ENCODE measurements at places on chromosomes 1 and 21.

- no peak for DNase-seq
Measured at GRCh38 chr1:29621826-29622435, 385.6 kb downstream of the PTPRU start.

- no peak for DNase-seq
Measured at GRCh38 chr1:34320053-34320669, 143.5 kb downstream of the C1orf94 start.

DNA sequence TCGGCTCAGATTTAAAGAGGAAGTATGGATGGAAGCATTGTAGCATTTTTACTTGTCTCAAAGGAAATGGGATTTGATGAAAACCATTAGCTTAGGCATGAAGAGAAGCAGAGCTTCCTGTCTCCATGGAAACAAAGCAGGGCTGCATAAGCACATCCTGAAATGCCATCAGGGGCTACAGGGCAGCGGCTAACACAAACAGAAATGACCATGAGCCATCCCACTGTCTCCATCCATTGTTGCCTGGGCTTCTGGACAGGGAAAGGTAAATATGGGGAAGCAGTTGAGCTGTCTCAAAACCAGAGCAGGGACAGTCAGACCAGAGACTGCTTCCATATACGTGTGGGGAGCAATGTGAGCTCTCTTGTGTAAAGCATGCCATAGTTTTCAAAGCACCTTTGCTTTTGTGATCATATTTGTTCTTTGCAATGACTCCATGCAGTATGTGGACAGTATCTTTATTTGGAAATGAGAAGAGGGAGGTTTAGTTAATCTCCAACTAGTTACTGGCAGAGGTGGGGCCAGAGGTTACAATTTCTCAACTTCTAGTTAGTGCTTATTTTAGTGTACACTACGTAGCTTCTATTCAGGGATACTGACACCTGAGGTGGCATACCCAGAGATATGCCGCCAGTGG is 176.1 kb downstream of the CACNA1E start:
- no peak for DNase-seq

- no peak for DNase-seq
Measured at GRCh38 chr1:201742955-201743805, 85.8 kb upstream of the IPO9 start.
